GOT3 (cell line): ENCODE measurements at places on chromosomes 13 and 19.

GRCh38 chr19:44582581-44583265 is 30.6 kb upstream of the IGSF23 start:
- no peak for DNase-seq

- DNase-seq: no peak
Measured at GRCh38 chr13:35514061-35514477, 37.6 kb upstream of the MAB21L1 start.

GRCh38 chr19:5927441-5927821 is 13.4 kb downstream of the CAPS start:
- DNase-seq: no peak

DNA sequence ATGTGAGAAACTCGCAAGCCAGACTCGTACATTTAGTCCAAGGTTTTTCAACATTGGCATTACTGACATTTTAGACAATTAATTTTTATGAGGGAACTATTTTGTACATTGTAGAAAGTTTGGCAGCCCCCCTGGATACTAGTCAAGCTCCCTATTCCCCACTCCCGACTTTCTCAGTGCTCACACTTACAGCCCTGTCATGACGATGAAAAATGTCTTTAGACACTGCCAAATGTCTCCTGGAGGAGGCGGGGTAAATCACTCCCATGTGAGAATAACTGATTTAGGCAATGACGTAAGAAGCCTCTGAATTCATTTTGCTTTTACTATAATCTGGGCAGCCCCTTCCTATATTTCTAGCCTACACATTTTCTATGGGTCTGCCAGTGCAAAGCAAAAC is 535.8 kb upstream of the KLHL1 start:
- DNase-seq: no peak

DNA sequence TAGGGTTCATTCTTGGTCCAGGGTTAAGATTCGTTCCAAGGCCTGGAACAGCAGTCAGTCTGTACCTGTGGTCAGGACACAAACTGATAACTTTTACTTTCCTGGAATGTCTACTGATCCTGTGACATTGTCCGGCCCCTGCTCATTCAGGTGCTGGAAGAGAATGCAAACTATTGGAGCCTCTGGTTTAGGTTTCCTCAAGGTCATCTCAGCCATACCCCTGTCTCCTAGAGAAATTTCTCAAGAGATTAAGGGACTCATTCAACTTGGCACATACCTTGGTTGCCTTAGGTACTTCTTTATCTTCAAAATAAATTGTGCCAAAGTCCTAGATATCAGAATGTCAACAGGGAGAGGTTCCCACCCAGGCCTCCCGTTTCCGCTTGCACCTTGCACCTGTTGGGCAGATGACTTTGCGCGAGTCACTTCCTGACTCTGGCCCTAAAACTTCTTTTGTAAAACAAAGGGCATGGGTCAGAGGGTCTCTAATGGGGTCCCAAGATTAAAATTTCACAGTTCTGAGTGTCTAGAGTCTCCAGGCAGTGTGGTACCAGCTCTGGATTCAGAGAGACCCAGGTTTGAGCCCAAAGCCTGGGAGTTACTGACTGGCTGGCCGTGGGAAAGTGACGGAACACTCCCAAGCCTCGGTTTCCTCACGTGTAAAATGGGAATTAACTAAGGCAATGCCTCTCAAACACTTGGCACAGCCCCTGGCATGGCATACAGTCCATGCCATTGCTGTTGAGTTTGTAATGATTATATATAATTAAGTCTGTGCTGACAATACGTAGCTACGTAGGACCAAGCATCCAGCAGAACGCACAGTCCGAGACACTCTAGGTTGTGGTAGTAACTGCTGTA is 25.8 kb upstream of the CYP2S1 start:
- no peak for DNase-seq

DNA sequence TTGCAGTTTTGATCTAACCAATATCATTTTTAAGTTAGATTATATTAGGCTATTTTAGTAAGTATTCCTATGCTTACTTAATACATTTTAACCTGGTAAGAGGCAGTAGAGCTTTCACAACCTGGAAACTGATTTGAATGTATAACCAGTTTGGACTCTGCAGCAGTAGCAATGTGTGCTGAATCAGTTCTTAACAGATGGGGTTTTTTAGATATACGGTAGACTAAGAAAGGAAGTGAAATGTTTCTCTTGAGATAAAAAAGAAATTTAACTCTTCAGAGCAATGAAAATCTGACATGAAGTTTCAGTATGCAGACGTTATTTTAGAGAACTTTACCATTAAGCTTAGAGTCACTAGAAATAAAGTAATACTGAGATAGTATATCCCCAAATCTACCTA is 2.7 kb downstream of the NBEA start:
- no peak for DNase-seq

DNA sequence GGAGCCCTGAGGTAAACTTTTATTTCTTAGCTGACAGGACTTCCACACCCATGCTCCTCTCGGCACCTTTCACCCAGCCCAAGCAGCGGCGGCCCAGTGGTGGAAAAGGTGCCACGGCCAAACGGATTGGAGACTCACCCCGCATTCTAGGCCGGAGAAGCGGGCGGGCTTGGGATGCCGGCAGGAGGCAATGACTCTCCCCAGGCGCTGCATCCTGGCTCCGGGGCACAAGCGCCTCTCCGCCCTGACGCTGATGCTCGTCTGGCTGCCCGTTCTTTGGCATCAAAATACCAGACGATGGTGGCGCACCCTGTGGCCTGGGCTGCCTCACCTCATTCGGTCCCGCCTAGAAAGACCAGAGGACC is 6.7 kb upstream of the ZNF606 start:
- no peak for DNase-seq

GRCh38 chr13:110206185-110206584 is 100.8 kb downstream of the COL4A1 start:
- DNase-seq: no peak

DNA sequence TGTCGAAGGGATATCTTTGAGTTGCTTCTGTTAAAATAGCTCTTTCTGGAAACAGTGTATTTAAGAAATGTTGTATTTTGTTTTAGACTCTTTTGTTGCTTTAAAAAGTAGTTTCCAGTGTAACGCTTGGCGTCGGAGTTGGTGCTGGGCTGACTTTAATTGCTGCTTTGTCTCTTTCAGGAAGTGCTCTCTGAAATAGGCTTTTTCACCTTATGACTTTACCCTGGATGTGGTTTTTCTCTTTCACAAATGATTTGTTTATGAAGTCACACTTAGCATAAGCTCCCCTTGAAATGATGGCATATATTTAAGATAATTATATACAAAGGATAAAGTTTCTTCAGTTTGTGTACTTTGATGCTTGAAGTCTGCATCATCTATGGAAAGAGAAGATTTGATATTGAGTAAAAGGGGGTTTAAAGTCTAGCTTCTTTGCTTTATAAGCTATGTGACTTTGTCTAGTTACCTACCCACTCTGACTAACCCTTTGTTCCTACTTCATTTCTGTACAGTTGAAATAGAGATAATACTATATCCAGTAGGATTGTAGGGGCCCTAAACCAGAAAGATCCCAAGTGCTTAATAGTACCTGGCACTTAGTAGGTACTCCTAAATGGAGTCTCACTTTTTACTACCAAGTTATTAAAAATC is at the start of gene GPR18:
TSS of gene GPR18 (minus strand) at position 170 of the 651 bp plus-strand sequence. CDS start 2,507 bp downstream, outside the sequence.
- no peak for DNase-seq

DNA sequence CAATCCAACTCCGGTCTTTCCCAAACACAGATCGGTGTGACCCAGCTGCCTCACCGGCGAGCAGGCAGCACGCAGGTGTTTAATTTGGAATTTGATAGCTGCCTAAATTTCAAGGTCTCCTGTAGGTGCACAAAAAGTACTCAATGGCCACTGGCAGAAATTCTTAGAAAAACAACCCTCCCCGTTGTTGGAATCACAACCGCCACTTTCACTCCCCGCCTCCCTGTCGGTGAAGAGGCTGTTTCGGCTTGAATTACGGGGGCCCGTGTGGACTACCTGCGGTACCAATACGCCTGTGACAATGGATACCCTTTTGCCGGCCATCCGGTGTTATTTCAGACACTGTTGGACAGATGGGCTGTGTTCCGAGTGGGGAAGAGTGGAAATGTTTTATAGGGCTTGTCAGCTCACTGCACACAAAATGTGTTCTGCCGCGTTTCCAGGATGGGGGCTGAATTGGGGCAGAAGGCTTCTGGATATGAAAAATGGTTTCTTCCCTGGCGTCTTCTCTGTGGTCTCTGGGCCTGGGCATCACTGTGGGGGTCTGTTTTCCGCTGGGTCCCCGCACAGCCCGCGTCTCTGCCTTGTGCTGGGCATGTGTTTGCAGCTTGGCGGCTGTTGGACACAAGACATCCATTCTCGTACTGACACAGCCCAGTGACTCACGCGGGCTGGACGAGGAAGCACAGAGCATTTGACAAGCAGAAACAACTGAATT is 45.4 kb downstream of the ZIC5 start:
- no peak for DNase-seq

GRCh38 chr19:49798574-49798973 is 14.5 kb downstream of the FUZ start:
- DNase-seq: no peak

GRCh38 chr13:50589139-50589538 is 254.4 kb downstream of the DLEU7 start:
- no peak for DNase-seq

DNA sequence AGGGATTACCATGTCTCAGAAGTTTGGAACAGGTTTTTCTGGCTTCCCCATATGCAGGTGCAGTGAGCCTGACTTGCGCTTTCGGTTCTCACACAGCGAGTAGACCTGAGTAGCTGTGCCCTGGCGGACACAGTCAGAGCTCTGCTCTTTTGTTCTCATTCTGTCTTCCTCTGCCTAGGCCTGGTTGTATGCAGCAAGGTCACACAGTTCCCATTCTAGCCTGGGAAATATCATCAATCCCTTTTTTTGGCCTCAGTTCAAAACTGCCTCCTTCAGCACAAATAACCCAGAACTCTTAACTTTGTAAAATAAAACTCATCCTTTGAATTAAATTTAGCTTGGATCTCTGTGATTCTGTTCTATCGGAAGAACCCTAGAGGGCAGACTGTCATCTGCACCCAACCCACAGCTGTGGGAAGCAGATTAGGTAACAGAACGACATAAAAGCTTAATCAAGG is 10.2 kb downstream of the OXGR1 start:
- DNase-seq: no peak

- DNase-seq: no peak
Measured at GRCh38 chr19:43634506-43634871, 5.2 kb downstream of the CADM4 start.

GRCh38 chr19:38975861-38976271 is 324 bp upstream of the FBXO17 start:
- no peak for DNase-seq

DNA sequence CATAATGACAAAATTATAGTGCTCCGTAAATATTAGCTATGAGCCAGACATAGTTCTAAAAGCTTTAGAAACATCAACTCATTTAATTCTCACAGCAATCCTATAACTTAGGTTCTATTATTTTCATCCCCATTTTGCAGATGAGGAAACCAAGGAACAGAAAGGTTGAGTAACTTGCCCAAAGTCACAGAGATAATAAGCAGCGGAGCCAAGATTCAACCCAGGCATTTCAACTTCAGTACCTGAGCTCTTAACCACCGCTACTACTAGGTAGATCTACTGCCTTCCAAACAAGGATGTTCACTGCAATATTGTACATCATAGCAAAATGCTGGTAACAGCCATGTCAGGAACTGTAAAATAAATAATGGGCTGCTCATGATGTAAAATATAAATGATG is 39.9 kb downstream of the ELF1 start:
- DNase-seq: no peak

DNA sequence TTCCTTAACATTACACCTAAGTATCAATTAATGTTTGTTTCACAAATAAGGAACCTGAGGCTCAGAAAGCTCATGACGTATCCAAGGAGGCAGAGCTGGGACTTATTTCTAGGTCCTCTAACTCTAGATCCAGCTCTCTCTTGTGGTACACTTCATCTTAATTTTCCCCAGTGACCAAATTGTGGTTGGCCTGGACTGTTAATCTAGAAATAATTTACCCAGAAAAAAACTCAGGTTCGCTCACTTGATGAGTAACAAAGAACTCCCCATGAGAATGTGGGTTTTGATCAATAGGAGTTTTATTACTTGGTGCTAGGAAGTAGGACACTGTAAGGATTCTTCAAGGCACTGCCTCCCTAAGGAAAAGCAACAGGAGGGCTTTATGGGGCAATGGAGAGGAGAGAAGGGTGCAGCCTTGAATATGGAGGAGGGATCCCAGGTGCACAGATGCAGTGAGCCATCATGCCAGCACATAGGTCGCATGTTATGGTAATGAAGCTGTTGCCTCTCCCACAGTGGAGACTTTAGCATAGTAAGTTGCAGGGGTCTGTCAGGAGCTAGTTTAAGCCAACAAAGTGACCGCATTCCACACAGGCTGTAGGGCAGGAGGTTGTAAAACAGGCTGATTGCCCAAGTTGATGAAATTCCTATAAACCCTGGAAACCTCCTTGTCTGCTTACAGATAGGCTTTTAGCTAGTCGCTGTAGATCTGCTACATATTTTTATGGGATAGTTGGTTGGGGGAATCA is 14.7 kb downstream of the RAP2A start:
- no peak for DNase-seq

- no peak for DNase-seq
Measured at GRCh38 chr13:44266772-44267171, 106.9 kb upstream of the SERP2 start.

DNA sequence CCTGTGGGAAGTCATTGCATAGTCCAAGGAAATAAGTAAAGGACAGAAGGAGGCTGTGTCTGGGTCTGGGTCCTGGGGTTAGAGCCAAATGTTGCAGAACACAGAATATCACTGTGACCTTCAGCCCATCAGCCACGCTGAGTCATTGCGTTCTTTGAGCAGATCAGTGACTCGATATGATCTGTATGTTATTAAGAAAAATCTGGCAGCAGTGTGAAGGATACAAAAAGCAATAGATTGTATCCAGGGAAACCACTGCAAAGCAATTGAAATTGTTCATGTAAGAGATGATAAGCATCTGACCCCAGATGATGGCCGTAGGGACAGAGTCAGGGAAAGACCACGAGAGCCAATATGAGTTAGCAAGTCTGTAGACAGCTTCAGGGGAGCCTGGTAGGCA is 1575.1 kb upstream of the SLC10A2 start:
- no peak for DNase-seq

- DNase-seq: no peak
Measured at GRCh38 chr19:29505097-29505824, 20.5 kb upstream of the VSTM2B start.

DNA sequence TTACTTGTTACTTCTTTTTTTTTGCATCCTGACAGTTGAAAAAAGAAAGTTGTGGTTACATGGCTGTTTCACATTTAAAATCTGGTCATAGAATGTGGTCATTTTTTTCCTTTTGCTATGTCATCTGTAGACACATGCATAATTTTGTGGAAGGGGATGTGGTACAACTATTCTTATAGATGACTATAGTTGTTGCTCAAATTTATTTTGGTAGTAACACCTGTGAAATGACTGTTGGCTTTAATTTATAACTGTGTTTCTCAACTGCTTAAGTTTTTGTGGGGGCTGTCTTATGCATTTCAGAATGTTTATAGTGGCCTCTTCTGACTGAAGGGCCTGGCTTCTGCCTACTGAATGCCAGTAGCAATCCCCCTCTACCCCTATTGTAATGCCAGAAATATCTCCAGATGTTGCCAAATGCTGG is 130.5 kb downstream of the PAN3 start:
- no peak for DNase-seq

GRCh38 chr13:60043262-60043661 is 120.5 kb downstream of the DIAPH3 start:
- no peak for DNase-seq
